GM12892 (cell line): ENCODE measurements at places on chromosomes 3 and 15.

GRCh38 chr15:27707257-27707656 is 391.9 kb downstream of the OCA2 start:
- DNase-seq, result no peak

GRCh38 chr3:120791913-120792312 is 49.4 kb downstream of the GTF2E1 start:
- DNase-seq, result no peak

DNA sequence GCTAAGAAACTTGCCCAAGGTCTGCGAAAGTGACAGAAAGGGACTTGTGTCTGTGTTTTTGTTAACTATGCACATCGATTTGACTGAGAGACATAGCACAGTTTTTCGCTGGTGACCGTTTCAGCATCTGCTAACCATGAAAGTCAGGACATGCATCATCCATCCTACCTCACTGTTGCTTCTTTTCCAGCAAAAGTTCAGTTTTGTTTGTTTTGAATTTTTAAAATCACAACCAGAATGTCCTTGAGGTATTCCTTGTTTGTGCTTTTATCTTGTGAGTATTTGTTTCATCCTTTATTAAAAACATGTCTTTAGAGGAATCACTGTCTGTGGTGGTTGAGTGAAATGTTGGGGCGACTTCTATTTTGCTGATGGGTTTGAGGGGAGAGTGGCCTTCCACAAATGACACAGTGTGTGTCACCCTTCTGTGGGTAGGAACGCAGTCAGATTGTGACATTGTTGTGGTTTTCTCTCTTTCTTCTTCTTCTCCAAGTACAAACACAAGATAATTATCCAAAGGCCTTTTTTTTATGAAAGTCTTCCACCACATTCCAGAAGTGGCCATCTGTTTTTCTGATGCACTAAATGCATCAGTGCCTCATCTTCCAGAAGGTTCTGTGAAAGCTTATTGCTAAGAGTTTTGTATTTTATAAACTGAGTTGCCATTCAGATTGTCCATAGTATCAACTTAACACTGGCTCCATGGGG is 214.4 kb upstream of the NR2E3 start:
- DNase-seq, result no peak

GRCh38 chr15:80929225-80929624 is 60.4 kb downstream of the MESD start:
- no peak for DNase-seq

- no peak for DNase-seq
Measured at GRCh38 chr3:161050935-161051334, 54.2 kb downstream of the B3GALNT1 start.

- DNase-seq, result no peak
Measured at GRCh38 chr3:109853077-109853731, 515.9 kb upstream of the DPPA4 start.

DNA sequence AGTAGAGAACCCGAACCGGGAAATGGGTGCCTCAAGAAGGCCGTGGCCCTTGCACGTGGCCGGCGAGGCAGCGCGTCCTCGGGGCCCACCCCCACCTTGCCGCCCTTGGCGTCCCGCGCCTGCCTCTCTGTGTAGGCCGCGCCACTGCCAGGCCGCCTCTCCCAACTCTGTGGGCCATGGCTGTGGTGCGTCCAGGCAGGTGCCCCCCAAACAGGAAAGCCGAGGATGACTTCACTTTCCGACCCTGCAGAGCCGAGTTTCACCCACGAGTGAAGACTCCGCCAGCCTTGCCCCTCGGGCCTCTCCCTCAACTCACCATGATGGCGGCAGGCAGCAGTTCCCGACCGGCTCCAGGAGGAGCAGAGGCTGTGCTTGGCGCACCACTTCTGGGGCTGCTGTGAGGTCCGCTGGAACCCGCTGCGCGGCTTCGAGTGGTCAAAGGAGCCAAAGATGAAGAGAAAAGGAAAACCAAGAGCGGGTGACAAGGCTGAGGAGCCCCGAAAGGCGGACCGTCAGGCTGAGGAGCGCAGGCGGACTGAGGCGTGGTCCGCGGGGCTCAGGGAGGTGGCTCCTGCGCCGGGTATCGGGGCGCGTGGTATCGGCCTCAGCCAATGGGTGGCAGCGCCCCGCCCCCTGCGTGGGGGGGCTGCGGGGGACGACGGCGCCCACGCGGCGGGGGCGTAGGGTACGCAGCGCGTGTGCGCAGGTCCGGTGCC is at the start of gene DAZL:
TSS of gene DAZL (minus strand) at position 537 of the 716 bp plus-strand sequence. CDS start at position 319, 218 bp downstream.
- DNase-seq, result no peak
